Kidney capillary endothelial cell (primary cell): ENCODE measurements at places on chromosomes 7 and 10.

GRCh38 chr7:45649560-45650346 lies 75.6 kb downstream of the ADCY1 start:
- no peak for DNase-seq

- no peak for DNase-seq
Observed at GRCh38 chr7:129993275-129993674, 40.5 kb upstream of the UBE2H start.

DNA sequence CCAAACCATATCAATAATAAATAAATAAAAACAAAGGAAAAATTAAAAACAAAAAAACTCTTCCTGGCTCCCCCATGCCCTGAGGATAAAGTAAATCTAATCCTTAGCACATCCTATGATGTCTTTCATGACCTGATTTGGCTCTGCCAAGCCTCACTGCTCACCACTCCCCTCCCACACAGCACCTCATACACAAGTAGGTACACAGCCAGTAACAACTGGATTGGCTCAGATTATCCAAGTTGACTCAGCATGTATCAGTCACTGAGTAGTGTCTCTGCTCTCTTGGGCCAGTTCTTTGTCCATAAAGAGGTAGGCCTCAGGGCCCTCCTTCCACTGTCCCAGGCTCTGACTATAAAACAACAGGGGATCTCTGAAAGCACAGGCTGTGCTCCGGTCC lies 99.6 kb downstream of the STRA8 start:
- no peak for DNase-seq

GRCh38 chr7:157845203-157845835 lies 508.5 kb downstream of the DNAJB6 start:
- DNase-seq: no peak

DNA sequence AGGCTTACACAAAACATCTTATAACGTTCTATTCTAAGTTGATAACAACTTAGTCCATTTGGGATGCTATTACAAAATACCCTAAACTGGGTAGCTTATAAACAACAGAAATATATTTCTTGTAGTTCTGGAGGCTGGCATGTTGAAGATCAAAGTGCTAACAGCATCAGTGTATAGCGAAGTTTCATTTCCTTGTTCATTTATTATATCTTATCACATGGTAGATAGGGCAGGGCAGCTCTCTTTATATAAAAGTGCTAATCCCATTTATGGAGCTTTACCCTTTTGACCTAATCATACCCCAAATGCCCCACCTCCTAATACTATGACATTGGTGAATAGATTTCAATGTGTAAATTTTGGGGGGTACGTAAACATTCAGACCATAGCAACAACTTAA lies 6.3 kb downstream of the CASP7 start:
- DNase-seq: no peak
